ENCODE measurements at places on chromosomes 16 and 17.

DNA sequence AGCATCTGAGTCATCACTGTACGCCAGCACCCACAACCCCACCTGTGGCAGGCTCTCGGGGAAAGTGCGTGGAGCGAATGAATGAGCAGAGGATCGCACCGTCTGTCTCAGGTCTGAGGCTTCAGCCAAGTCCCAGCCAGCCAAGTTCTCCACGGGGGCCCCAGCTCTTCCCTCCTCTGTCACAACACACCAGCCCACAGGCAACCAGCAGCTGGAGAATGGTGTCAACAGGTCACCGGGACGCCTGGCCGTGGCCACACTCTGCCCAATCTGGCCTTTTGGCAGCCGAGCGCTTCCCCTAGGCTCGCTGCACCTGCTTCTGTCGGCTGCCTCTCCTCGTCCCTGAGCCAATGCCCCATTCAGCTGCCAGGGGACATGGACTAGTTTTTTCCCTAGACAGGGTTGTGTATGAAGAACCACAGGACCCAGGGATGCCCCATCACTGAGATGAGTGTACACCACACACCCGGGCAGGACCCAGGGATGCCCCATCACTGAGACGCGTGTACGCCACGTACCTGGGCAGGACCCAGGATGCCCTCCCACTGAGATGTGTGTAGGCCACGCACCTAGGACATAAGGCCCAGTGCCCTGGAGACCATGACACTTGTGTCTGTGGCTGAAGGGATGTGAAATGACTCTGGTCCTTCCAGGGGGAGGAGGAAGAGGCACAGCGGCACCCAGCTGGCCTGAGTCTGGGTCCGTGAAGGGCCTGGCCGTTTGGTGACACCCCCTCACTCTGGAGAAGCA is 52.8 kb downstream of the ABR start:
- no peak for DNase-seq

GRCh38 chr16:58154345-58154744 is 25.2 kb upstream of the CFAP20 start:
- DNase-seq: no peak

DNA sequence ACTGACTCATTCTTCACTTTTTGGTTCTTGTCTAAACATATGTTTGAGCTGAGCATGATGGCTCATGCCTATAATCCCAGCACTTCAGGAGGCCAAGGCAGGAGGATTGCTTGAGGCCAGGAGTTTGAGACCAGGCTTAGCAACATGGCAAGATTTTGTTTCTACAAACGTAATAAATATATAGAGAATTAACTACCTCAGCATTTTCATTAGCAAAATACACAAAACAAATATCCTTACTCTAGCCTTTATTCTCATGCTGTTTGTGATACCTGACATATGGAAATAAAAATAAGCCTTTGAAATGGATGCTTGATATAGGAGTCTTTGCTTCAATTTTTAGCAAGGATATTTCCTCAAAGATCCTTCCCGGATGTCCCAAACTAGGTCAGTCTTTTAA is 132.8 kb downstream of the ABCC1 start:
- DNase-seq: no peak

DNA sequence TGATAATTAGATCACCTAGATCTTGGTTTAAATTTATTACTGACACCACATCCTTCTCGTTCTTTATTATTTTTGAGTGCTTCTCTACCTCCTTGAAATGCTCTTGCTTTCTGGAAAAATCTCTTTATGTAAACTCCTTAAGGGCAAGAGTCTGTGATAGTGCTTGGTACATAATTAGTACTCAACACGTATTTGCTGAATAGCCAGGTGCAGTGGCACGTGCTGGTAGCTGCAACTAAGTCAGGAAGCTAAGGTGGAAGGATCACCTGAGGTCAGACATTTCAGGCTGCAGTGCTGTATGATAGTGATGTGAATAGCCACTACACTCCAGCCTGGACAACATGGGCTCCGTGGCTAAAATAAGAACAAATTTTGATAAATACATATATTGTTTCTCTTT is 63.0 kb downstream of the PPM1E start:
- no peak for DNase-seq

- no peak for DNase-seq
These were observed 3.4 kb upstream of the HOXB5 start for GRCh38 chr17:48596735-48597527.

DNA sequence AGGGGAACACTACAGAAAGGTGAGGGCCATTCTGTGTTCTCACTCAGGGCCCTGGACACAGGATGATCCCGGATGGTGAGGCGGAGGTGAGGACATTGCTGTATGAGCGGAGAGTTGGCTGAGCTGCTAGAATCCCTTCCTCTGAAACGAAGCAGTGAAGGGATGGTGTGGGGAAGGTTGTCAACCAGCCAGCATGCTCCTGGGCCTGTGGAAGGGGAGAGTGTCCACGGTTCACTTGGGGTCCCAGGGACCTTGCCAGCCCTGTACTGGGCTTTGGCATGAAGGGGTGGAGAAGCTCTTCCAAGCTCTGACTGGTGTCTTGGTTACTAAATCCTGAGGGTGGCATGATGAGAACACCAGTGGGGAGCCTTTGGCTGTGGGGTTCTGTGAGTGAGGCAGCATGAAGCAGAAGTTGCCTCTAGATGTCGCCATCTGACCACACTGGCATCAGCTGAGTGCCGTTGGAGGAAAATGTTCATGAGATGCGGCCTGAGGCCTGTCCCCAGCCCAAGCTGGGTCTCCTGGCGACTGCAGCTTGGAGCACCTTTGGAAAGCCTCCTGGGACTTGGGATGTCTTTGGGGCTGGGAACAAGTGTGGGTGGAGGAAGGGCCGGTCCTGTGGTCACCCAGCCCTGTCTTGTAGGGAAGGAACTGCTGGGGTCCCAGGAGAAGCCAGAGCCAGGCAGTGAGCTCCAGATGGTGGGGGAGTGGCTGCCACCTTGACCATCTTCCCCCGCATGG is 14.8 kb downstream of the PDP2 start:
- peak; percentile 61 for DNase-seq

GRCh38 chr17:29049541-29050145 is 6.7 kb downstream of the PIPOX start:
- DNase-seq: no peak

- DNase-seq: no peak
These were observed 605 bp downstream of the MRTFB start for GRCh38 chr16:14071576-14072271.

DNA sequence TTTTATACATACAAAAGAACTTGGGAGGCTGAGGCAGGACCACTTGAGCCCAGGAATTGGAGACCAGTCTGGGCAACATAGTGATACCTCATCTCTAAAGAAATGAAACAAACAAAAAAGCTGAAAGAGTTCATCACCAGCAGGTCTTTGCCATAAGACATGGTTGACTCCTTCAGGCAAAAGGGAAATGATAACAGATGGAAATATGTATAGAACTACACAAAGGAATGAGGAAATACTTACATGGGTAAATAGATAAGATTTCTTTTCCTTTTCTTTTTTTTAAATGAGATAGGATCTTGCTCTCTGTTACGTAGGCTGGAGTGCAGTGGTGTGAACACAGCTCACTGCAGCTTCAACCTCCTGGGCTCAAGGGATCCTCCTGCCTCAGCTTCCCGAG is 165.3 kb downstream of the PARN start:
- no peak for DNase-seq

DNA sequence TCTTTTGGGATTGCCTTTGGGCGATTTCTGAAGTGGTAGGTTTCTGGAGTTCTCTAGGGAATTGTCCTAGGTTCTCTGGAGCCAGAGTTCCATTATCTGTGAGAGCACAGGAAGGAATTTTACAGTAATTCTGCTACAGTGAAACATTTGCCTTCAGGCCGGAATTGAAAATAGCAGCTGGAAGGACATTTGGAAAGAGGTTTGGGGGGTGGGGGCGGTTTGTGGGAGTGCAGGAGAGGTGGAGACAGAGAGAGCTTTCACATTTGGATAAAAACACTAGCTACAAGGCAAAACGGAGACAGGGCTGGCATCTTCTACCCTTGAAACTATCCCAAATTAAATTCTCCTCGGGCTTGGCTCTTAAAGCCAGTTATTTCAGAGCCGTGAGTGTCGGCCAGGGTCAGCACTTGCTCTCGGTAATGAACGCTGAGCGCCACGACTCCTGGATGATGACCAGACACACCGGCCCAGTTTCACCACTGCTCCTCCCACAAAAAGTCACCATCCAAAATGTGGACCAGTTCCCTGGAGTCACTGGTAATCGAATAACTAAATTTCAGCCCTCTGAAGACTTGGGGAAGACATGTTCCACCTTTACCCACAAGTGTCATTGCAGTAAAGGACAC is 67.7 kb upstream of the TANC2 start:
- DNase-seq: no peak

GRCh38 chr16:73874324-73874723 is 422.3 kb upstream of the PSMD7 start:
- DNase-seq: no peak

DNA sequence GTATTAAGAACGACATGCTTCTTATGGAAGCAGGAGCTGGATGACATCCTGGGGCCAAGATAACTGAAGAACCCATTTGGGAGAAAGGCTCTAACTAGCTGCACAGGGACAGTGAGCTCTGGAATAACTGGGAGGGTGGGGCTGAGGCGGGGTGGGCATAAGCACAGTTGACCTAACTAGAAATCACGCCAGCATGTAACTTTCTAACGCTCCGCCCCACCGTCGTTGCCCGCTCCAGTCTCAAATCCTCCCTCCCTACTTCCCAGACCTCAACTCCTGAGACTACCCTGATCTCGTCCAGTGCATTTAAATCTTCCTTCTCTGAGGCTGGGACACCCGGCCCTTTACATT is 436 bp downstream of the PHB1 start:
- no peak for DNase-seq

- DNase-seq: no peak
These were observed 18.6 kb downstream of the GRIN2C start for GRCh38 chr17:74840989-74841666.

DNA sequence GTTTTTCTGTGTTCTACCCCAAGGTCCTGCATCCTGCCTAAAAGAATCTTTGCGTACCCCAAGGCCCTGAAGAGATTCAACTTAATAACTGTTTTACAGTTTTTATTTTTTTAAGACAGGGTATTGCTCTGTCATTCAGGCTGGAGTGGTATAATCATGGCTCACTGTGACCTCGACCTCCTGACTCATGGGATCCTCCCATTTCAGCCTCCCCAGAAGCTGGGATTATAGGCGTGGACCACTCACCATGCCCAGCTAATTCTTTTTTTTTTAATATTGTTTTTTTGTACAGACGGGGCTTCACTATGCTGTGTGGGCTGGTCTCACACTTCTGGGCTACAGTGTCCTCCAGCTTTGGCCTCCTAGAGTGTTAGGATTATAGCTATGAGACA is 9.3 kb upstream of the FAAP100 start:
- DNase-seq: no peak

- DNase-seq: no peak
These were observed 4.3 kb downstream of the KRT19 start for GRCh38 chr17:41523787-41524186.

DNA sequence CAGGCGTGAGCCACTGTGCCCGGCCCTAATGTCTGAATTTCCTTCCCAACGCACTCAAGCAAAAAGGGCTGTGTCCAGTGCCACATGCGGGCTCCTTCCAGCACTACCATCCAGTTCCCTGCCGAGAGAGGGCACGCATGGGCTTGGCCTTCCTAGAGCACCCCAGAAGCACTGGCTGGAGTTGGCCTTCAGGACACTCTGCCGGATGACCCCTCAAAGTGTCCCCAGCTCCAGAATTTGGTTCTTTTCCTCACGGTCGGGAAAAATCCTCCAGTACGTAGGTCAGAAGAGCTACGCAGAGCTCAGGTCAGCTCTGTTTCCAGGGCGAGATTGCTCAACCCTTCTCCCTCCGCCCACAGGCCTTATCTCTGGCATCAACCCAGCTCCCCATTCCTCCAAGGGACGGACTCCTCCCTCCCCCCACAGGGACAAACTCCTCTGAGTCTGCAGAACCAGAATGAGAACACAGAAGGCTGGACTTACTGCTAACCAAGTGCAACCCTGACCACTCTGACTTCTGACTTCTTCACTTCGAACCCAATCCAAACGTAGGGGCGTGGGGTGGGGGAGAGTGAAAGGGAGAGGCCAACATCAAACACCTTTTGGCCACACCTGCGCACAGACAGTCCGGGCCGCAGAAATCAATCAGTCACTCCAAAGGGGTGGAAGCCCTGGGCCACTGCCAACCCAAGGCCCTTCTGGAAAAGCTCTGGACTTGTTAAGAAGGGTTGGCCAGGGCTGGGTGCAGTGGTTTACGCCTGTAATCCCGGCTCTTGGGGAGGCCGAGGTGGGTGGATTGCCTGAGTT is 3.6 kb downstream of the CDC42EP4 start:
- DNase-seq: no peak

DNA sequence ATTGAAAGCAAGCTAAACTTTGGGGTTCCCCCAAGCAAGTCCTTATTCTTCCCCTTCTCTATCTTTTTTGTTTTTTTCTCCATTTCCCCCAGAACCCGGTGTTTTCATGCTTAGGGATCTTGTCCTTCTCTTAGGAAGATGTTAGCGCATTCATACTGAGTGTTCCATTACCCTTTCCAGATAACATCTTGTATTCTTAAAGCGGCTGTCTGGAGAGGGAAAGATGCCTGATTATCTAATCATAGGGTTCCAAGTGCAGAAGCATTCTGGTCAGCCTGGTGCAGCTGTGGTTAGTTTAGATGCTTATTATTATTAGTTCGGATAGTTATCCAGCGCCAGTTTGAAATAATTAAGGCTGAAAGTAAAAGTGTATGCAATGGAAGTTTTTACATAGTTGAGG is 2.0 kb downstream of the TOM1L1 start:
- DNase-seq: no peak

DNA sequence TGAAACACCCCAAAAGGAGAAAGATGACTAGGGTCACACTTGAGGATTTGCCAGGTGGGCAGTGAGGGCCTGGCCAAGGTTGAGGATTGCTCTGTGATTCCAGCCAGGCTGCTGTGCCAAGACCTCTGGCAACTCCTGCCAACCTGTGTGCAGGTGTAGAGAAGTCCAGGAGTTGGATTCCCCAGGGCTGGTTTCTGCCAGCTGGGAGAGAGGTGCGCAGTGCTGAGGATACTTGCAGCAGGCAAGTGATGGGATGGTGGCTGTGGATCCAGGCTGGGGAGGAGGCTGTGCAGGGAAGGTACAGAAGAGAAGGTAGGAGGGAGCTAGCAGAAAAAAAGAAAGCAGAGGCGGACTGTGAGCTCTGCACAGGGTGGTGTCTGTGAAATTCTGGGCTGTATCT is 6.6 kb downstream of the RIPOR1 start:
- DNase-seq: no peak

- DNase-seq: no peak
These were observed 10.7 kb upstream of the RNF222 start for GRCh38 chr17:8408371-8408770.

- DNase-seq: no peak
These were observed 2.6 kb downstream of the ANKRD40CL start for GRCh38 chr17:50764734-50765149.

- no peak for DNase-seq
These were observed 2.2 kb downstream of the TIMP2 start for GRCh38 chr17:78922816-78923498.

DNA sequence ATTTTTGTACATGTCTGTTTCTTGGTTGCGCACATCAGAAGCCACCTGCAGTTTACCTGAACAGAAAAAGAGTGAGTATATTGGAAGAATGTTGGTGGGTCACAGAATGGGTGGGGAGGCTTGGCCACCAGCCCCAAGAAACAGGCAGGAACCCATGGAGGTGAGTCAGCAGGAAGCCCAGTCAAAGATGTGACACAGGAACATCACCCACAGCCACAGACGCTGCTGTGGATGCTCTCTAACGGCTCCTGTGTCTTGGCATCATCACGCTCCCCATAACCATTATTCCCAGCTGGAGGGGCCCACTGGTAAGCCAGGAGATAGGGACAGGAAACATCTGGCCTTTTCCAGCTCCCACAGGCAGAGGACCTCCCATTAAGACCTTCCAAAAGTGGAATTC is 94.0 kb upstream of the WSB1 start:
- no peak for DNase-seq

Measured in CD4-positive, alpha-beta T cell treated with Interleukin-6 for 4 hours (primary cell).